Globus pallidus (tissue), 1 donor: ENCODE measurements at places on chromosomes 12 and 14.

GRCh38 chr14:75723716-75724115, 62.7 kb downstream of the TTLL5 start:
- no peak for DNase-seq

DNA sequence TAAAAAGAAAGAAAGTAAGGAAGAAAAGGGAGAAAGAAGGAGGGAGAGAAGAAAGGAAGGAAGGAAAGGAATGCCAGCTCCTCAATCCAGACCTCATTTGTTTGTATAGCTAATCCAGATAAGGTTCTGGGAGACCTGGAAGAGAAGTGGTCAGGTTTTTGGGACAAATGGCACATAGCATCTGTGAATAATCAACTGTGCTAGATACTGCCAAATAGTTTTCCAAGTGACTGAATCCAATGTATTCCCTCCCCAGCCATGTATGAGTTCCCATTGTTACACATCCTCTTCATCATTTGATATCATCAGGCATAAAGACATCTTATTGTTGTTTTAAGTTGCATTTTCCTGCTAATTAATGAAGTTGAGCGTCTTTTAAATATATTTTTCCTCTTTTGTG, 18.6 kb upstream of the PTGR2 start:
- DNase-seq, result no peak

DNA sequence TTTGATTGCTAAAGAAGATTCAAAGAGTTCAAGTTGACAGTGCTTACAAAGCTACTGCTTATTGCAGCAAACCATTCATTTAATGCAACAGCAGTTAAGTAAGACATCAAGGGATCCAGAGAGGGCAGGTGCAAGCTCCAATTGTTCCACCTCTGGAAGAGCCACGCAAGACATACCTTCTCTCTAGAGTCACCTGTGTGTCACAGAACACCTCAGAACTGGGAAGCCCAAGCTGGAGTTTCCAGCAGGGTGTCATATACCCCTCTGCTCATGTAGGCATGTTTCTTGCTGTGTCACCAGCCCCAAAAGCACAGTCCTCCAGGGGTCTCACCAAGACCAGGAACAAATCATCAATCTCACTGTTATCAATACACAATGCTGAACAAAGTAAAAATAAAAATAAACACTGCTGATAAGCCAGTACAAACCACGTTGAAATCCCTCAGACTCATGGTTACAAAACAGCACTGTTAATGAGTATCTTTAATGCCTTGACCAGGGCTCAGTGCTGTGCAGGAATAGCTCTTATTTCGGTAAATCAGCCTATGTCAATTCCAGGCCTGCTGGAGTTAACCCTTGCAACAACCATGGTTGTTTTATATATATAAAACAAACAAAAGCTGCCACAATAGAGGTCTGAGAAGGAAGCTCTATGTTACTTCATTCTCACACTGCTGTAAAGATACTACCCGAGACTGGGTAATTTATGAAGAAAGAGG, 37.4 kb upstream of the BATF start:
- DNase-seq, result no peak

GRCh38 chr14:20412876-20413743, at the start of gene TEP1:
TSS of gene TEP1 (minus strand) at chr14:20413501. CDS start at chr14:20408439, 5,062 bp downstream.
- DNase-seq, result peak; percentile 68

DNA sequence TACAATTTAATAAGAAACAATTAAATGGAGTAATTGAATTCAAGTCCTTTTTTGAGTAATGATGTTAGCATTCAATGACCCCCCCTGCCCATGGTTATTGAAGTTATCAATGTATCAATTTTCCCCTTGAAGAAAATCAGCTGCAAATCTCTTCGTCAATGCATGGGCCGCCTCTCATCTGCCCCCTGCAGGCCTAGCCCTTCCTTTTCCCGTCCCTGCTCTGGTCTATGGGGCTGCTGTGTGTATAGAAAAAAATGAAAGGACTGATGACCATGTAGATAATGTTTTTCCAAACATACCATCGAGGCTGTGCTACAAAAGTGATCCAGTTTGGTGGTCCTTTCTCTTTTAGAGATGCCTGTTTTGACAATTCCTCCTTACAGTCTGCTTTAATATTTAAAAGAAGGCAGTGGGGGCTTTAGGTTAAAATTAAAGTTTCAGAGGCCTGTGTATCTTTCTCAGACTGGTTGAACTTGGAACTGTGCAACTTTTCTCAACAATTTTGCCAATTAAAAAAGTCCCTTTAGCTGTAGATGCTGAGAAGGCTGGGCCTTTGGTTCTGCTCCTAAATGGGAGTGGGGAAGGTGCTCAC, 98.4 kb downstream of the APAF1 start:
- DNase-seq, result peak; percentile 72

GRCh38 chr12:1488908-1489381, 105.4 kb downstream of the FBXL14 start:
- no peak for DNase-seq

DNA sequence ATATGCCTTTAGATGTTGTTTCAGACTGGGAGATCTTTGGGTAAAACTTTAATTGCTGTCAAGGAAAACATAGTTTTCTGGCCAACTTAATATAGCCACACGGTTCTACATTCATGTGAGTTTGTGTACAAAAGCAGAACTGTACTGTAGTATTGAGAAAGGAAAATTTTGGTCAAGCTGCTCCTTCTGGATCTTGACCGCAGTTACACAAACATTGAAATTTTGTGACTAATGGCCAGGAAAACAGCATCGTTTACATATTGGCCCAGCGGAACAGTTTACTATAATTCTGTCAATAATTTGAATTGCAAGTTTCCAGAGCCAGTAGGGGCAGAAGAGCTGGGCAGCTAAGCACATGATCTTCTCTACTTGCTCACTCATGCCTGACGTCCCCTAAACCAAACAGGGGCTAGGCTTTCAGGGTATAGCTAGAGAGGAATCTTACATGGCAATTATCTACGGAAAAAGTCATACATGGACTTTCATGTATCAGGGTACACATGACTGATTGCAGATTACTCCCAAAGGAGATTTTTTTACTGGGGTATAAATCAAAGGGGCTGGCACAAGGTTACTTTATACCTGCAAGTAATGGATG, 11.4 kb upstream of the ART4 start:
- no peak for DNase-seq

DNA sequence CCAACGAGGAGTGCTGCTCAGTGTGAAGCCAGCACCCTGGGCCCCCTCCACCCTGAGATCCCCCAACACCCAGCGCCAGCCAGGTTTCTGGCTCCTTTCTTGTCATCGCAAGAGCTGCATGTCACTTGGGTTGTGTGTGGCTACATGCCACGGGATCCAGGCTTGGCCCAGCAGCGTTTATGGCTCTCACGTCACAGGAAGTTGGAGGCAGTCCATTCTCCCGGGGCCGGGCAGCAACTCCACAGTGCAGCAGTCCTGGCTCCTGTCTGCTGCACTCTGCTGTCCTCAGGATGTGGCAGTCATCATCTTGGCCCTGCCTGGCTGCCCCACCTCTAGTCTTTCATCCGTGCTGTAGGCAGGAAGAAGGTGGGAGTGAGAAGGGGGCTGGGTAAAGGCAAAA, 78.3 kb downstream of the AACS start:
- DNase-seq, result no peak

GRCh38 chr12:71958056-71958455, 19.4 kb downstream of the TPH2 start:
- DNase-seq, result no peak

- no peak for DNase-seq
These were observed 29.2 kb upstream of the BMAL2 start for GRCh38 chr12:27303139-27304111.

DNA sequence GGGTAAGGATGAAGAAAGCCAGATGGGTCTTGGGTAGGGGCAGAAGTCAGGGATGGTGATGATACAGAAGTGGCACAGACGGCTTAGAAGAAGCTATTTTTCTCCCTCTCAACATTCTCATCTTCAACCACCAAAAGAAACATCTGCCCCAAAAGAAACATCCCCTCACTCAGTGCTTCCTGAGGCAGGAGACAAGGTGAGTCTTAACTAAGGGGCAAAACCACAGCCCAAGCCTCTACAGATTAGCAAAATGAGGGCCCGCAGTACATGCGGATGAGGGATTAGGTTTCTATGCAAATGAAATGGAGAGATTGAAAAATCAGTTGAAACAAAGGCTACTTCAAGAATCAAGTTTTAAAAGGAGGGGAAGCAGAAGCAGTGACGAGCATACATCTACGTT, 241.3 kb upstream of the CCDC196 start:
- no peak for DNase-seq

GRCh38 chr12:40263616-40264409, 39.0 kb downstream of the LRRK2 start:
- DNase-seq, result peak; percentile 5

DNA sequence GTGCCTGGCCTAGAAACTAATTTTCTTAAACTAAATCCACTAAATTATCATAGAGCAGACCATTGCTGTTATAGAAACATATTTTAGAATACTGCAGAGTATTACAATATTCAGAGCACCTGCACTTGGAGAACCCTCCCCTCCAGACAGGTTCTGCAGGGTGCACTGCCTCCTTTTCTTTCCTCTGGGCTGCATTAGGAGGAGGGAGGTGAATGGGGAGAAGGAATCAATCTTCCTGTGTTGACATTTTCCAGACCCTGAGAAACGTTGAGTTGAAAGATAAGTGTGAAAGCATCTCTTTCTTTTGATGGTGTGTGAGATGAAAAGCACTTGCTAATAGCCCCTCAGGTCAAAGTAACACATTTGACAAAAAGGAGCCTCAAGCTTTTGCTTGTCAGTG, 7.3 kb downstream of the SYNE2 start:
- no peak for DNase-seq

DNA sequence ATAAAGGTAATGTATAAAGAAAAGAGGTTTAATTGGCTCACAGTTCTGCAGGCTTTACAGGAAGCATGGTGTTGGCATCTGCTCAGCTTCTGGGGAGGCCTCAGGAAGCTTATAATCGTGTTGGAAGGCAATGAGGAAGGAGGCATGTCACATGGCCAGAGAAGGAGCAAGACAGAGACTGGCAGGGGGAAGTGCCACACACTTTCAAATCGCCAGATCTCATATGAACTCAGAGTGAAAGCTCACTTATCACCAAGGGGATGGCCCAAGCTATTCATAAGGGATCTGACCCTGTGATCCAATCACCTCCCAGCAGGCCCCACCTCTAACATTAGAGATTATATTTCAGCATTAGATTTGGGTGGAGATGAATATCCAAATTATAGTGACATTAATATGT, 26.3 kb downstream of the LDHB start:
- no peak for DNase-seq

- no peak for DNase-seq
These were observed 7.2 kb downstream of the WNK1 start for GRCh38 chr12:759628-760027.

GRCh38 chr12:100249941-100250340, 16.9 kb downstream of the DEPDC4 start:
- DNase-seq, result no peak

GRCh38 chr12:38961683-38962082, 56.3 kb upstream of the CPNE8 start:
- no peak for DNase-seq

GRCh38 chr12:92493816-92494215, 209.0 kb upstream of the PLEKHG7 start:
- DNase-seq, result no peak

DNA sequence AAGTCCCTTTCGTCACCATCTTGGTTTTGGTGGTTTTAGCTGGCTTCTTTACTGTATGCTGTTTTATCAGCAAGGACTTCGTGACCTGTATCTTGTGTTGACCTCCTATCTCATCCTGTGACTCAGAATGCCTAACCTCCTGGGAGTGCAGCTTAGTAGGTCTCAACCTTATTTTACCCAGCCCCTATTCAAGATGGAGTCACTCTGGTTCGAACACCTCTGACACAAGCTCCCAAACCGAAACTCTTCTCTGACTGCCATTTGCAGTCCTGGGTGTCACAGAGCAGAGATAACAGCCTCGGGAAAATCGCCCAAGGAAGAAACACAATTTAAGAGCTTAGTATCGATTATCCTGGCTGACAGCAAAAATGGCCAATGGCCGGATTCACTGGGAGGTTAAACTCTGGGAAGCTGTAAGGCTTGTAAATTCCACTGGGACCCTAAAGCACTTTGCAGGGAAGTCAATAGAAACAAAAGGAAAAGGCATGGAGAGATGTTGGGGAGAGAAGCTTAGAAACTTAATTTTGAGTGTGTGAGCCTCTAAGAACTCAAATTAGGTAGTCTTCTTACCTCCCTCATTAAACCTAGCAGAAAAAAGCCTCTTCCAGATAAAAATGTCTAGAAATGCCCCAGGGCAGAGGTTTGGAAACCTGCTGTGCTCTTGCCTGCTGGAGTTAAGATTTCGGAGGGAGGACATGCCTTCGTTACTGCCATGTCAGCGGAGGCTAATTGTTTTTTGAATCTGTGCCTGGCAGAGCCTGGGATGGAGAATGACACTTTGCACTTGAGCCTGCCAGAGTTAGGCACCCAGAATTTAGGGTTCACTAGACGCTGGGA, 56.5 kb upstream of the RPH3A start:
- DNase-seq, result no peak

- no peak for DNase-seq
These were observed 47.4 kb downstream of the SUSD6 start for GRCh38 chr14:69658664-69659261.

DNA sequence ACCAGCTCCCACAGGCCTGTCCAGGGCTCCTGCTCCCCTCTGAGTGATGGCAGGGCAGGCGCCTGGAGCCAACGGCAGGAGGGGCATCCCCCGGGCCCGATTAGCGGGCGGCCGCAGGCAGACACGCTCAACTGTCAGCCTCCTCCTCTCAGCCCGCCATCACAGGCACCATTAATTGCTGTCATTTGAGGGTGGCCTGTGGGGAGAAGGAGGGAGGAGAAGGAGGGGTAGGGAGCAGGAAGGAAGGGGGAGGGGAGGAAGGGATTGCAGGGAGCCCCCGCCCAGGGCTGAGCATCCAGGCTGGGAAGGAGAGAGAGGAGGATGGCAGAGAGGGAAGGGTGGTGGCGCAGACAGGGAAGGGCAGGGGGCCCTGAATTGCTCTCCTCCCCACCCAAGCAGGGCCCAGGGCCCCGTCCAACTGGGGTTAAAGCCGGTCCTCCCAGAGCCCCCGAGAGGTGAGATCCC, 36.1 kb downstream of the NCOR2 start:
- DNase-seq, result no peak

GRCh38 chr14:70239802-70240201, 51.1 kb upstream of the SLC8A3 start:
- no peak for DNase-seq

GRCh38 chr12:117119592-117120198, 20.5 kb upstream of the TESC start:
- DNase-seq, result no peak

DNA sequence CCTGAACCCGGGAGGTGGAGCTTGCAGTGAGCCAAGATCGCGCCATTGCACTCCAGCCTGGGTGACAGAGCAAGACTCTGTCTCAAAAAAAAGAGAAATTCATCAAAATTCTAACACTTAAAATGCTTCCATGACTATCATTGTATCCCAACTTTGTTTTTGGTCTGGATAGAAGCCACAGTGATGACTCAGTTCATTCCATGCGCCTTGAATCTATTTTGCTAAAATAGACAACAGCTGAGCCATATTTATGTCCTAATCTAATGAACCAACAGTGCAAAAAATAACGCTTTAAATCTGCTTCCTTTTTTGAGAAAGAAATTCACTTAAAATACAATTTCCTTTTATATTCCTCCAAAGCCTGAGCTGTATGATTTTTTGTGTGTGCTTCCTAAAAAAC, 23.2 kb upstream of the BICD1 start:
- no peak for DNase-seq

GRCh38 chr14:71441126-71441525, 491.1 kb upstream of the RGS6 start:
- no peak for DNase-seq
